ENCODE measurements at places on chromosomes 5 and 9. TPM values are rescaled to one million over a fixed set of nuclear protein-coding genes. Genes with fewer than 3 reads are reported as not detected.

The CER1 gene
- total RNA-seq = not detected

The NPR2 gene
- 44.1 TPM for total RNA-seq

The OR1B1 gene
- not detected for total RNA-seq

The PCDHA6 gene
- 0.09 TPM for total RNA-seq

The NPR3 gene
- 0.23 TPM for total RNA-seq

The SLC4A9 gene
- total RNA-seq = 0.35 TPM

The PDE6A gene
- 2.5 TPM for total RNA-seq

The HCN1 gene
- not detected for total RNA-seq

The CTNND2 gene
- 1.2 TPM for total RNA-seq

The CLIC3 gene
- total RNA-seq = 4.5 TPM

The ZBED3 gene
- 38.8 TPM for total RNA-seq

The SH2D3C gene
- total RNA-seq = not detected

The TIMD4 gene
- total RNA-seq = 2.0 TPM

The TMEM215 gene
- not detected for total RNA-seq

The OTP gene
- total RNA-seq = not detected

The UBQLN1 gene
- total RNA-seq = 56.3 TPM

The SUSD3 gene
- total RNA-seq = 2.2 TPM

The AGXT2 gene
- 0.21 TPM for total RNA-seq

The SLC34A1 gene
- not detected for total RNA-seq

The ANKRD34B gene
- not detected for total RNA-seq

The FGD3 gene
- total RNA-seq = 25.7 TPM

Measured in Caco-2 (cell line).